ENCODE measurements at places on chromosomes 7 and 10. TPM values are rescaled to one million over a fixed set of nuclear protein-coding genes. Genes with fewer than 3 reads are reported as not detected.

DNA sequence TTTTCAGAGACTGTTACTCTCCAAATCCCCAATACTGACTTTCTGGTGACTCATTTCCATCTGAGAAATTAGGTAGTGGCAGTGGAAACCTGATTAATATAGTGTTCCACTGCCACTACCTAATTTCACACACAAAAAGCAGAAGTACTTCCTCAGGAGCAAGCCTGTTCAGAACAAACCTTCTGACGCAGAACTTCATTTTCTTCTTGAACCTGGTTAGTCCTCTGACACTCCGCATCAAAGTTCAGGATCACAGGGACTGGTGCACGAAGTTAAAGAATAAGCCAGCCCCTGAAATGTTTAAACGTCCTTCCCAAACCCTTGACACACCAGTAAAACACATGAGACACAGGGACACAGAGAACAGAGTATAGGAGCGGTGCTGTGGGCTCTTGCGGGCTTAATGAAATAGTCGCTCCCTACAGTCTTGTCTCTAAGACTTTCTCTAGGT, 4.4 kb downstream of the WDR91 start:
- DNase-seq: no peak

DNA sequence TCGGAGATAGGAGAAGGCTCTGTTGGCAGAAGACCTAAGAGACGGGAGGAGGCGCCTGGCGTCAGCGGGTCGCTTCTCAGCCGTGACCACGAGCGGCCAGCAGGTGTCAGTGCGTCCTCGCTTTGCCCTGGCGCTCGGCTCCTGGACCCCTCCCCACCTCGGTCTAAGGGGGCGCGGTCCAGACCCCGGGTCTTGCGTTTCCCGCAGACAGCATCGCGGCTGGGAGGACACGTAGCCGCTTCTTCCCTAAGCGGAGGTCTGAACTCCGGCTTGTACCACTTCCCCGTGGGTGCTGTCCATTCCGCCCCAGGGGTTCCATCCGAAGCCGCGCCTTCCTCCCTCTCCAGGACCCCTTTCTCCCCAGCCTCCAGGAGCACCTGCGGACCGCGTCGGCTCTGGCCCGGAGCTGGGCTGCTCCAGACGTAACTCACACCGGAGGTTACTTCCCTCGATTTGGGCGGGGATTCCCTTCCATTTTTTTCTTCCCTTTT, 593 bp upstream of the ADRA2A start:
- peak; percentile 88 for DNase-seq

DNA sequence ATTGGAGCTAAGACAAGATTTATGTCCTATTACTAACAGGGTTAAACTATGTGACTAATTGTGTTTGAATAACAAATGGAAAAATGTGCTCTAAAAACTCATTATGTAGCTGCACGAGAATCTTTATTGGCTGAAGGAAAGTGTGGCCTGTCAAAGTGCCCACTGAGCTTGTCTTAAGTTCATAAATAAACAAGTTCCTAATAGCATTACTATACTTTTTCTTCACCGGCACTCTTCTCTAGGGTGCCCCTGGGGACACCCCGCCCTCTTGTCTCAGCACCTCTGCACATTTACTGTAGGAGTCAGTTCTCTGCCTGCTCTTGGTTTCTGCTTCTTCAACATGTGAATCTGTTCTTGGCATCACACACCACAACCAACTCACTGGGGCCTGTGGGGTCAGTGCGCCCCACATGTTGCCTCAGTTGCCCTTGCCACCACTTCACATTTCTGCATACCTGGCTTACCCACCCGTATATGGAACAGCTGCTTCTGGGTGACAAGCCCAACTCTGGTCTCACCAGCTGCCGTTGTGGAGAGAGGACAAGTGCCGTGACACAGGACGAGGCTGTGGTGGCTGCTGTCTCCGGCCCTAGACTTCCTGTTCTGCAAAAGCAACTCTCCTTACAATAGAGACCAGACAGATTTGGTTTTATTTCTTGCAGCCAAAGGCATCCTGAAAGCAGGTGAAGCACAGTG, 96.3 kb upstream of the DDC start:
- peak; percentile 76 for DNase-seq

DNA sequence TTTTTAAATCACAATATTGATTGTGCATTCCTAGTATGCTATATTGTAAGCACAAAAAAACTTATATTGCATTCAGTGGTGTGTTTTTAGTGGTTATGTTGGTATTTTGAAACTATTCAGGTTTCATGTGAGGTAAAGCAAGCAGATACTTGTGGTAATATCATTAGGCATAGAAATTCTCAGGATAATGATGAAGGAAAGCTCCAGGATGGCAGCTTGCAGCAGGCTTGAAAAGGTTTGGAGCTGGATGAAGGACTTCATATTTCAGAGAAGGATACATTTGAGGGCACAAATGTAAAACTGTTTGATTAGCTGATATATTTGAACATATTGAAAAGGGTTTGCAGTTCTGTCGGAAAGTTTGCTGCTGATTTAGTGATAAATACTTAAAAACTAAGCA, 17.5 kb downstream of the TRIM24 start:
- DNase-seq: no peak

GRCh38 chr7:138245682-138246081, 169.4 kb downstream of the AKR1D1 start:
- DNase-seq: no peak

GRCh38 chr7:127264219-127264618, 11.5 kb upstream of the GRM8 start:
- DNase-seq: no peak

The DNAJC2 gene
- 16.0 TPM for total RNA-seq

The SLC13A1 gene
- total RNA-seq: not detected

The IGF2BP3 gene
- 0.51 TPM for total RNA-seq

The BAMBI gene
- total RNA-seq: 12.9 TPM

The CYP2E1 gene
- 2.9 TPM for total RNA-seq

The AUTS2 gene
- total RNA-seq: 52.9 TPM

The STEAP1B gene
- 2.5 TPM for total RNA-seq

The SFTPA1 gene
- total RNA-seq: 0.83 TPM

All from posterior vena cava (tissue), 2 donors.